ENCODE measurements at places on chromosomes 5 and 9. TPM values are rescaled to one million over a fixed set of nuclear protein-coding genes. Genes with fewer than 3 reads are reported as not detected.
A peak's percentile ranks its signal among the peaks of the same experiment; 100 is the strongest.

Gene IFNA21
- not detected for total RNA-seq

DNA sequence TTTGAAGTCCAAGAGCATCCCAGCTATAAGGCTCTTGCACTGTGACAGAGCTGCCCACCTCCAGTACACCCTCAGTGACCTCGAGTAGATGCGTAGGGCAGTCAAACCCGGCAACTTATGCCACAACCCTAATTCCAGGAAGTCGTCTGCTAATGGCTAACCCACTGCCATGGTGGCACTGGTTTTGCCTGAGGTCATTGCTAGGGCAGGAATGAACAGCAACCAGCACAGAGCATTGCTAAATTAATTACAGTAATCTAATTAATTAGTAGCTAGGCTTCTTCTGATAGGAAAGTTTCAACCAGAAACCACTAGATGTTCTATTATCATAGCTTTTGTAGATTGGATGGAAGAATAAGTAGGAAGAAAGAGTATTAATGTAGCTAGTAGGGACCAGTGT lies 122.8 kb downstream of the DPYSL3 start:
- no peaks in the 10 kb centered on the region for H3K27me3 ChIP-seq
- H3K27ac ChIP-seq: no peak overlapping the region
- H3K36me3 ChIP-seq: no peaks in the 10 kb centered on the region
- no peaks in the 10 kb centered on the region for H3K4me1 ChIP-seq
- DNase-seq: no peak
- H3K4me3 ChIP-seq: no peak overlapping the region

Gene ITGA2
- total RNA-seq: 0.80 TPM

GRCh38 chr9:80012557-80013330 lies 441.0 kb downstream of the TLE4 start:
- no peaks in the 10 kb centered on the region for H3K27me3 ChIP-seq
- no peak for DNase-seq
- no peak overlapping the region for H3K27ac ChIP-seq

Gene FRMD3
- total RNA-seq: 6.3 TPM

GRCh38 chr9:19918630-19919029 lies 129.8 kb upstream of the SLC24A2 start:
- no peaks in the 10 kb centered on the region for H3K4me1 ChIP-seq
- H3K27ac ChIP-seq: no peak overlapping the region
- H3K36me3 ChIP-seq: no peaks in the 10 kb centered on the region
- no peak for DNase-seq
- H3K27me3 ChIP-seq: no peaks in the 10 kb centered on the region

DNA sequence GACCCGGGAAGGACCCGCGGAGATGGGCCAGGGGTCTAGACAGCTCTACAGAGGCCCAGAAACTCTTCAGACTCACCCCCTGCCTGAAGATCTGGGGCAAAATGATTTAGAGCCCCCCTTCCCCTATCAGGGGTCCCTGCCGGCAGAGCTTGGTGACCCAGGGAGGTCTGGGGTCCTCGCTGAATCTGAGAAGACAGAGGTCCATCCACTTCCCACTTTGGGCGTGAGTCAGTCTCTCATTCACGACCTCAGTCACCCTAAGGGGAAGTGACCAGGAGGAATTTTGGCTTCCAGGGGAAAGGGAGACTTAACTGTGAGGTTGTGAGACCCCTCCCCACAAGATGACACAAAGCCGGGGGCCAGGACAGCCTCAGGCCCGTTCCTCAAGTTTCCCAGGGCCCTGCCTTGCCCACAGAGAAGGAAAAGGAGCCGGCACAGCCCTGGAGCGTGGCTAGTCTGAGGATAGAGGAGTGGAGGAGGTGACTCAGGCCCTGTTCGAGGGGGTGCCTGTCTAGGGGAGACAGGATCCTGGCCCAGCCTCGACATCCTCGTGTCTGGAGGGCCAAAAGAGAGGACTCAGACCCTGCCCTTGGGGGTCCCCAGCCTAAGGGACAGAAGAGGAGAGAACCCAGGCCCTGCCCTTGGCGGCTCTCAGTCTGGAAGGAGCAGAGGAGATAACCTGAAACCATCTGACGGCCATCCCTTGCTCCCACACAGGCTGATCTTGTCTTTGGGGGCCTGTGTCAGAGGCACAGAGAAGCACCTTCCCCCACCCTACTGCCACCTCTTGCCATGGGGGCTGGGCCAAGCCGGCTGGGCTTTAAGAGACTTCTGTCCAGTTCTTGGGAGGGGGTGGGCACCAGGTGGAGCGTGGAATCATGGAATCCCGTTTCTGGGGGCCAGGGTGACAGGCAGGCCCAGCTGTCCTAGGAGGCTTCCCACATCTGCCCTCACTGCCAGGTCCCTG lies 889 bp downstream of the PDLIM4 start:
- H3K27me3 ChIP-seq: no peaks in the 10 kb centered on the region
- H3K4me1 ChIP-seq: peaks cover 43% of the 10 kb centered on the region
- peak overlapping the region; percentile 90 for H3K27ac ChIP-seq
- peak; percentile 53 for DNase-seq
- H3K4me3 ChIP-seq: peak overlapping the region; percentile 63
- H3K36me3 ChIP-seq: no peaks in the 10 kb centered on the region

GRCh38 chr5:123543438-123543837 lies 31.5 kb downstream of the CSNK1G3 start:
- H3K27me3 ChIP-seq: no peaks in the 10 kb centered on the region

GRCh38 chr9:35856882-35857281 lies 13.3 kb downstream of the OR13J1 start:
- H3K36me3 ChIP-seq: no peaks in the 10 kb centered on the region
- H3K27ac ChIP-seq: no peak overlapping the region
- no peaks in the 10 kb centered on the region for H3K4me1 ChIP-seq

Gene MARCOL
- total RNA-seq: not detected

- H3K27ac ChIP-seq: no peak overlapping the region
- no peak for DNase-seq
- no peaks in the 10 kb centered on the region for H3K36me3 ChIP-seq
- H3K4me3 ChIP-seq: no peak overlapping the region
- no peaks in the 10 kb centered on the region for H3K27me3 ChIP-seq
Measured at GRCh38 chr9:108811944-108812343, 43.8 kb downstream of the ACTL7B start.

- no peaks in the 10 kb centered on the region for H3K4me1 ChIP-seq
- no peak overlapping the region for H3K27ac ChIP-seq
- DNase-seq: no peak
- no peaks in the 10 kb centered on the region for H3K36me3 ChIP-seq
Measured at GRCh38 chr5:127878174-127878750, 175.1 kb downstream of the CCDC192 start.

- H3K4me3 ChIP-seq: no peak overlapping the region
- no peaks in the 10 kb centered on the region for H3K36me3 ChIP-seq
- H3K4me1 ChIP-seq: no peaks in the 10 kb centered on the region
- H3K27me3 ChIP-seq: no peaks in the 10 kb centered on the region
- no peak for DNase-seq
- H3K27ac ChIP-seq: no peak overlapping the region
Measured at GRCh38 chr5:118611332-118611945, 376.9 kb downstream of the DTWD2 start.

Gene LCN15
- total RNA-seq: not detected

DNA sequence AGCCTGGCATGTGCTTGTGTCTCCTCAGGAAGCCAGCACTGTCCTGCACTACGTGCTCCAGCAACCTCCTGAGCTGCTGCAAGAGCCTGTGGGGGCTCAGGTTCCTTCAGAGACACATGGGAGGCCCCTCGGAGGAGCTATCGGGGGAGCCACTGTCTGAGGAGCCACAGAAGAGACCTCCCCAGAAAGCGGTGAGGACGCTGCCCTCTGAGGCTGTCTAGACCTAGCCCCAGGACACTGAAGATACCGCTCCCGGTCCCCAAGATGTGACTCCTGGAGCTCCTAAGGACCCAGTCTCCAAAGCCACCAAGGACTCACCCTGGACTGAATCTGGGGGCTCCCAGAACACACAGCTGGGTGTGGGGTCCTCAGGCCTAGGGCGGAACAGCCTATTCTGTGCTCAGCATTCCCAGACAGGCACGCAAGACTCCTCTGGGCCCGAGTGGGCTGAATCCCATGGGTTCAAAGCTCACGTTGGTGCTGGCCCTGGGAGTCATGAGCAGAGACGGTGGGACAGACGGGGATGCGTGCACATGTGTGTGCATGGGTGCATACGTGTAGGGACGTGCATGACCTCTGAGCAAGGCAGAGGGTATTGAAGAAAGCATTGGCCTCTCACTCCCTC lies 50.0 kb downstream of the HRH2 start:
- no peaks in the 10 kb centered on the region for H3K27me3 ChIP-seq
- H3K36me3 ChIP-seq: no peaks in the 10 kb centered on the region
- no peak overlapping the region for H3K4me3 ChIP-seq
- peak; percentile 35 for DNase-seq

DNA sequence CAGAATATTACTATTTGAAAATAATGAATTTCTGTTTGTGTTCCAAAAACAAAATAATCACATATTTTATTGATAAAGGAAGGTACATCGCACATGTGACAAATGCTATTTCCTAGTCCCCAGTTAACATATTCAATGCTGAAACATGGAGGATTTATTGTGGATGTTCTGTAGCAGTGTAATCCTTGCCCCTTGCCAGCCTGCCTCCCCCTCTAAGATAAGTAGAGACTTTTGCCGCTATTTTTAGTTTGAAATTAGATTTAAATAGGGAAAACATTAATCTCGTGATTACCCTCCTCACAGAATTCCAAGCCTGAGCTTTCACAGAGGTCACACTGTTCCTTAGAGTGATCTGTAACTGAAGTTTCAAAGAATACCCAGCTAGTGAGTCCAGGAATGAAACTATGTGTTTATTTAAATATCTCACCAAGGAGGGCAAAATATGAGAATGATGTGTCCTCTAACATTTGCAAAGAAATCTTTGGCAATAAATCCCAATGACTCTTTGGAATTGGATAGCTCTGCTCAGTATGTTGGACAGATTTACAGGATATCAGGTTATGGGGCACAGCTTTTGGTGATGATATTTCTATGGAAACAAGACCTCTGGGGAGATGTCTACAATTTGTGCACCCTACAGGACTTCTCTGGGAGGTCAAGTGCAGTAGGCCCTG lies 17.3 kb downstream of the CTXN3 start:
- H3K27me3 ChIP-seq: no peaks in the 10 kb centered on the region
- peak overlapping the region; percentile 65 for H3K27ac ChIP-seq
- no peaks in the 10 kb centered on the region for H3K36me3 ChIP-seq

DNA sequence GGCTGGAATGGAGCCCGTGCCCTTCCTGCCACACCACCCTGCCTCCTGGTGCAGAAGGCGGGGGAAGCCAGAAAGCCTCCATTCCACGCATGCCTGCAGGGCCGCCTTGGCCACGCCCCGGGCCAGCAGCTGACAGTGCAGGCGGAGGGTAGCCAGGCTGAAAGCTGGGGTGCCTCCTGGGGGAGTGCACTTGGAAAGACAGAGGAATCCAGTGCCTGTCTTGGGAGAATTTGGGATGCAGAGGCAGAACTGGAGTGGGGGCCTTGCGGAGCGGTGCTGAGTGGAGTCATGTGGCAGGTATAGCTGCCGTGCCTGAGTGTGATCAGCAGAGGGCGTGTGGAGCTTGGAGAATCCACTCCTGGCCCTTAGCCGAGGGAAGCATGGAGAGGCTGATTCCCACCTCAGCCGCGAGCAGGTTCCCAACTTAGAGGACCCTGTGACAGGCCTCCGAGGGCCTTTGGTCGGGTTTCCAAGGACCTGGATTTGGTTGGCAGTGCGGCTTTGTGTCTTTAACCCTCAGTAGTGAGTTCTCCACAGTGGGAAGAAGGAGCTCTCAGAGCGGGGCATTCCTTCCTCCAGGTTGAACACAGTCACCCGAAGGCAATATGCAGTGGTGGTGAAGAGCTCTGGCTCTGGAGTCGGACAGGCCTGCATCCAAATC lies 9.1 kb upstream of the URM1 start:
- no peaks in the 10 kb centered on the region for H3K36me3 ChIP-seq
- peak; percentile 84 for DNase-seq
- H3K4me3 ChIP-seq: peak overlapping the region; percentile 64
- no peaks in the 10 kb centered on the region for H3K27me3 ChIP-seq
- peaks cover 6% of the 10 kb centered on the region for H3K4me1 ChIP-seq
- peak overlapping the region; percentile 42 for H3K27ac ChIP-seq

GRCh38 chr5:44099643-44100042 lies 289.6 kb downstream of the FGF10 start:
- DNase-seq: no peak
- H3K27ac ChIP-seq: no peak overlapping the region
- H3K4me3 ChIP-seq: no peak overlapping the region
- no peaks in the 10 kb centered on the region for H3K27me3 ChIP-seq
- H3K36me3 ChIP-seq: no peaks in the 10 kb centered on the region

DNA sequence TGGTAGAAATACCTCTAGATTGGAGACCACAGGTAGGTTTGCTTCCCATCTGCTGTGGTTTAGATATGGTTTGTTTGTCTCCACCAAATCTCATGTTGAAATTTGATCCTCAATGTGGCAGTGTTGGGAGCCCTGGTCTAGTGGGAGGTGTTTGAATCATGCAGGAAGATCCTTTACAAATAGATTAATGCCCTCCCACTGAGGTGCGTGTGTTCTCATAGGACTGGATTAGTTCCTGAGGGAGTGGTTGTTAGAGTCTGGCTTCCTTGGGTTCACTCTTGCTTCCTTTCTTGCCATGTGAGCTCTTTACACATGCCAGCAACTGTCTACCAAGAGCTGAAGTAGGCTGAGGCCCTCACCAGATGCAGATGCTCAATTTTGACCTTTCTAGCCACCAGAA lies 391.1 kb upstream of the GRIA1 start:
- H3K27ac ChIP-seq: no peak overlapping the region
- no peaks in the 10 kb centered on the region for H3K4me1 ChIP-seq
- H3K27me3 ChIP-seq: no peaks in the 10 kb centered on the region
- H3K4me3 ChIP-seq: no peak overlapping the region
- H3K36me3 ChIP-seq: no peaks in the 10 kb centered on the region
- no peak for DNase-seq

Gene CFAP157
- total RNA-seq: 2.0 TPM

DNA sequence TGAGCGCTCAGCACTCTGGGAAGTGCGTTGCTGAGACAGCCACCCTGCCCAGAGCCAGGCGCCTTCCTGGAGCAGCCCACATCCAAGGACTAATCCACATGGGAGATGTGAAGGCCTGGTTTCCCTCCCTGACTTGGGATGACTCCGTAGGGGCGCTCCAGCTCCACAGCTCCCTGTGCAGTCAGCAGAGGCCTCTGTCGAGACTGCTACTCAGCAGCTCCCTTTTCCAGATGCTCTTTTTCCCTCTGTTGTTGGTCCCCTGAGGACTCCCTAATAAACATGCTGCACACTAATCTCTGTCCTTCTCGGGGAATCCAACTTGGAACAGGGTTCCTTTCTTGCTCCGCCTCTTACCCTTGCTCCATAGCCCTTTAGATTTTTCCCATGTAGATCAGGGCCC lies 237.3 kb downstream of the ZSWIM6 start:
- H3K27ac ChIP-seq: no peak overlapping the region
- H3K4me3 ChIP-seq: no peak overlapping the region

- no peaks in the 10 kb centered on the region for H3K4me1 ChIP-seq
- no peak overlapping the region for H3K27ac ChIP-seq
- DNase-seq: no peak
- no peaks in the 10 kb centered on the region for H3K36me3 ChIP-seq
- H3K4me3 ChIP-seq: no peak overlapping the region
Measured at GRCh38 chr9:87950765-87951488, 23.4 kb downstream of the CDK20 start.

GRCh38 chr9:37811906-37812476 lies 11.4 kb downstream of the DCAF10 start:
- no peaks in the 10 kb centered on the region for H3K36me3 ChIP-seq
- no peak overlapping the region for H3K27ac ChIP-seq
- H3K4me1 ChIP-seq: no peaks in the 10 kb centered on the region

Gene EGR1
- 61.0 TPM for total RNA-seq

Measured in breast epithelium (tissue), 4 donors.